Stimulated activated CD4-positive, alpha-beta T cell treated with anti-CD3 and anti-CD28 coated beads, Interleukin-15, amount 100 ng/mL, for 1 hour (primary cell): ENCODE measurements at places on chromosomes 5 and 9.

GRCh38 chr5:31935496-31936369 lies 238.4 kb downstream of the GOLPH3 start:
- no peak for DNase-seq

GRCh38 chr9:137369911-137370764 lies 52.8 kb downstream of the EXD3 start:
- no peak for DNase-seq

DNA sequence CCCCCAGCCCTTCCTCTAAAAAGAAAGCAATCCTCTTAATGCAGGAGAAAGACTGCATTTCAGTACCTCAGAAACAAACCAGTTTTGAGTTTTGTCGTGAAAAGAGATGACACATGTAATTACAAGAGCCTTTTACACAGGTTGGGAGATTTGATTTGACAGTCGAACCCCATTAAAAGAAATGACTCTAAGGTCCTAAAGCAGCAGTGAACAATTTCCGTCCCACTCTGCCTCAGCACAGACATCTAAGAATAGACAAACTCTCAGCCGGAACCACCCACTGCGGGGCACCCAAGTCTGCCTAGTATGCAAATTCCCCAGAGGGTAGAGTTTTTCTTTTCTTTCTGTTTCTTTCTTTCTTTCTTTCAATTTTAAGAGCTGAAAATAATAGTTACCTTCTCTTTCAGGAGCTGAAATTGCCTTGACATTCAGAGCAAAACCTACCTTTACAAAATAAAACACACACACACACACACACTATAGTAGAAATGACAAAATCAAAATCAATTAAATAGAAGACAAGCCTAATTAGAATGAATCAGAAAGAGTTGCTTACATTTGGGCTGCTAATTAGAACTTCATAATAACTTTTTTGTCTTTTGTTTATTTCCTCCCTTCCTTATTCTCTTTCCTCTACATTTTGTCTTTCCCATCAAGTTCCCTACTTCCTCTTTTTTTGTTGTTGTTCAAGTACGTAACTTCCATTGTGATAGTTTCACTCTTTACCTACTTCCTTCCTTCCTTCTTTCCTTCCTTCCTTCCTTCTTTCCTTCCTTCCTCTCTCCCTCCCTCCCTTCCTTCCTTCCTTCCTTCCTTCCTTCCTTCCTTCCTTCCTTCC lies 65.1 kb downstream of the BASP1 start:
- DNase-seq = no peak

- DNase-seq = no peak
Measured at GRCh38 chr9:31574006-31574765, 810.3 kb upstream of the ACO1 start.

GRCh38 chr5:78300464-78301045 lies 6.1 kb upstream of the AP3B1 start:
- DNase-seq = no peak

DNA sequence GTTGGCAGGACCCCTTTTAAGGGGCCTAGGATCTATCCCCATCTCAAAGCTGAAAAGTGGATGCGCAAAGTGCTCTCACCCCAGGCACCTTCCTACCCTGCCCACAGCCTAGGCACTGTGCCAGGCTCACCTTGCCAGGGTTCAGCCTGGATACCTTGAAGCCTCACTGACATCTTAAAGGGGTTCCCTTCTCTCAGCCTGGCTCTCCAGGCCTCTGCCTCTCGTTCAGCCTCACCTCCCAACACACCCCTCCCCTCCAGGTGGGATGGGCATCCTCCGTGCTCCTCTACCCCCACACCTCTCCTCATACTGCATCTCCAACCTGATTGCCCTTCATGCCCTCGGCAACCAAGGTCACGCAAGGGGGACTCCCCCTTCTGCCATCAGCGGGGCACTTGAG lies 25.5 kb downstream of the TNIP1 start:
- no peak for DNase-seq

GRCh38 chr5:156513123-156513815 lies 186.3 kb downstream of the SGCD start:
- no peak for DNase-seq

DNA sequence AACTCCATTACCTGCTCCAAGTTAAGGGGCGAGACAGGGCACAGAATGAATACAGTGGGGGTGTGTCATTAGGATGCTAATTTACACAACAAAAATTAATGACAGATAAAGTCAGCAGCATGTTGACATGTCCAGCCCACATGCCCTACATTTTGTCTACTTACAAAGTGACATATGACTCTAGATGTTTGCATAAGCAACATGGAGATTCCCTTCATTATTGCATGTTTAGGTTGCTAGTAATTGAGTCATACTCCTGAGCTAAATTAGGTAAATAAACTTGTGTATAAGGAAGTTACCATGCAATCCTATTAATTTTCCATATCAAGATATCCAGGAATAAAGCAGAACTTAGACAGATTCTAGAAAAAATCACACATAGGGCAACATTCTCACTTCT lies 232.2 kb downstream of the PDE4D start:
- DNase-seq = no peak

- DNase-seq = no peak
Measured at GRCh38 chr9:127053960-127054359, 68.5 kb downstream of the ANGPTL2 start.

DNA sequence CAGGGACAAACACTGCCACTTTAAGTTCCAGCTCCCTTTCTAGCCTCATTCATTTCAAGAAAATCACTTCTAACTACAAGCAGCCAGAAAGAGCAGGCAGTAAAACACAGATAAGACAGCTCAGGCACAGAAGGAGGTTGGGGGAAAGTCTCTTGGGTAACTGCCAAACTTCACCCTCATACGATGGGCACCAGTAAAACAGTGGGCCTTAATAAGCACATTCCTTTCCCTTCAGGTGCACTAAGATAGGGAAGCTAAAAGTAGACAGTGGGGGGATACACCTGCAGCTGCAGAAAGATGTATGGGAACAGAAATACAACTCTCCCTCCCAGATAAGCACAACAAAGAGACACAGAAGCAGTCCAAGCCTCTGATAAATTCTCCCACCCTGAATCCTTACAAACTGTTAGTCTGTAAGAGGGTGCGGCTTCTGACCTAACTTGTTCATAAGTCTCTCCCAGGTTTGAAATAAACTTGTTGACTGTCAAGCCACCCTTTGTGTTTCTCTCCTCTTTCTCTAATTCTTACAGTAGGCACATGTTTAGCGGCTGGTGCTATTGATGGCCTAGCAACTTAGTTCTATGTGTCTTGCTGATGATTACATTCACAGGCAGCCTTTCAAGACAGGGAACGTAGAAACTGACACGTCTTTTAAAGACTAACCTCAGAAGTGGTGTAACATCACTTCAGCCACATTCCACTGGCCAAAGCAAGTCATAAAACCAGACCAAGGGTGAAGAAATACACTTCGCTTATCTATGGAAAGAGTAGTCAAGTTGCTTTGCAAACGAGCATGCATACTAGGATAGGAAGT lies 6.8 kb upstream of the CKS2 start:
- DNase-seq = no peak
